ENCODE measurements at places on chromosomes 2 and 18.

GRCh38 chr18:23578067-23578701, 8.1 kb downstream of the NPC1 start:
- no peak for DNase-seq

DNA sequence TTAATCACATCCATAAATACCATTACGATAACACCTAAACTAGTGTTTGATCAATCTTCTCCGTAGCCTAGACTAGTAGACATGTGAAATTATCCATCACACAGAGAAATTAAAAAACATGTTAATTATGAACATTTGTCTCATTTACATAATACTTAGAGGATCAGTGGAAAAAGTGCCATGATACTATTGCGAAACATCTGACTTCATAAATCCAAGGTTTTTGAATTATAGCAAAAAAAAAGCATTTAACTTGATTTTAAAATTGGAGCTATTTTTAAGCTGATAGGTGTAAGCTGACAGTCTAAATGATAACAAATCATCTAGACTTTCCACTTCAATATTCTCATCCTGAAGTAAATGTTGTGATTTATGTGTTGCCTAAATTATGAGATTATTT, 51.6 kb downstream of the CBLN2 start:
- no peak for DNase-seq

GRCh38 chr2:7020468-7020867, 103.3 kb downstream of the RNF144A start:
- DNase-seq: no peak

GRCh38 chr2:63701406-63701805, 112.6 kb downstream of the MDH1 start:
- no peak for DNase-seq

DNA sequence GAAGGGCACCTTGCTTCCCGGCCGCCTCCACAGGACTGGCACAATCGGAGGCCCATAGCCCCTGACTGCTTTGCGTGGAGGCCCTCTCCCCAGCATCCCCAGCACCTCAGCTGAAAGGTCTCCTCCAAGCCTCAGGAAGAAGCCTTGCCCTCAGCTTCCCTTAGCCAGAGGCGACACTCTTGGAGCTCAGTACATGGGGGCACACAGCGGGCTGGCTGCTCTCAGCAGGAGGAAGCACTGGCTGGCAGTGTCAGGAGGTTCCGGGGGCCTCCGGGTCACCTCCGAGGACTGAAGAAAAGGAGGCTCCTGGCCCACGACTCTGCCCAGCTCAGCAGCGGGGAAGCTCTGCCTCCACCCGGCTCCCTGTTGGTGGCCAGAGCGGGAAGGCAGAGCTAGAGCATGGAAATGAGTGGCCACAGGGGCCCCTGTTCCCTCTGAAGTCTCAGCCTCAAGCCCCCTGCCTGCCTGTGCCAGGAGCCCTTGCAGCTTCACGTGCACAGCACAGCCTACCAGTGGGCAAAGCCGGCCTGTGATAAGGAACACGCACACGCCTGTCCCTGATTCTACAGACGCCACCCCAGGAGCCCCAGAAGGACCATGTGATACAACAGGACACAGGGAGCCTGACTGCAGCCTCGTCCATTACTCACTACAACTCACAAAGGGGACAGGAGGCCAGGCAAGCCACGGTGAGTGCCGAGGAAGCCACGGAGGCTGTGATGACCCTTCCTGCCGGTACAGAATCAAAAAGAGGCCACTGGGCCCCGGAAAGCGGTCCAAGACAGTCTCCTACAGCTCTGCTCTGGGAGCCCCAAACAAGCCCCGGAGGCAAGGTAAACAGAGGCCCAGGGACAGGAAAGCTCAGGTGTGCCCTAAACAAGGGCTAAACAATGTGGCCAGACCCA, 15.5 kb downstream of the HDAC4 start:
- no peak for DNase-seq

DNA sequence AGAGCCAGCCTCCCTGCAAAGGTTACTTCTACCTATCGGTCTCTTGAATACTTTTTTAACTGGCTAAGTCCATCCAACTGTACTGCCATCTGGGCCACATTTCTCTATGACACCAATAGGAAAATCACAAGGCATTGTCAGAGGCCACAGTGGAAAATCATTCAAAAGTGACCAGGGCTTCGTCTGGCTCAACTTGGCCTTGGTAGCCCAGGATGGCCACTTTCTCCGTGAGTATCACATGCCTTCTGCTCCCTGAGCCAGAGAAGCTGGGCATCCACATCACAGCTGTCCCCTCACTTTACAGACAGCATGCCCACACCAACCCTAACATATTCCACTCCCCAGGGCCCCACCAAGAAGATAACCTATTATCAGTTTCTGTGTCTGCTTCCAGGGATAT, 5.8 kb downstream of the CIB4 start:
- DNase-seq: no peak

GRCh38 chr2:170509452-170510193, 205.5 kb upstream of the SP5 start:
- DNase-seq: no peak

DNA sequence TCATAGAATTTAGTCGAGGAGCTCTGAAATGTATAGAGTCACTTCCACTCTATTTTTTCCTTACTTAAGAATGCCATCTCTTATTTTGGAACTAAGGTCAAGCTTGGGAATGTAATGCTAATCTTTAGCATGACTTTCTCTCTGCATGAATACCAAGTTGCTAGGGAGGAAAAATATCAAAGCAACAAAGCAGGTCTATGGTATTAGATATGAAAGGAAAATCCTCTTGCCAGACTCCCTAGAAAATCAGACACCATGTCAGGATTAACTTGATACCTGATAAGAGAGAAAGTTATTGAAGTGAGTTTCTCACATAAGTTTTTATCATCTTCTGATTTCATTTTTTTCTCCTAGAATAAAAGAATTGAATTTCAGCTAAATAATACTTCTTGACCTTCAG, 341.7 kb upstream of the ZNF804A start:
- DNase-seq: no peak

DNA sequence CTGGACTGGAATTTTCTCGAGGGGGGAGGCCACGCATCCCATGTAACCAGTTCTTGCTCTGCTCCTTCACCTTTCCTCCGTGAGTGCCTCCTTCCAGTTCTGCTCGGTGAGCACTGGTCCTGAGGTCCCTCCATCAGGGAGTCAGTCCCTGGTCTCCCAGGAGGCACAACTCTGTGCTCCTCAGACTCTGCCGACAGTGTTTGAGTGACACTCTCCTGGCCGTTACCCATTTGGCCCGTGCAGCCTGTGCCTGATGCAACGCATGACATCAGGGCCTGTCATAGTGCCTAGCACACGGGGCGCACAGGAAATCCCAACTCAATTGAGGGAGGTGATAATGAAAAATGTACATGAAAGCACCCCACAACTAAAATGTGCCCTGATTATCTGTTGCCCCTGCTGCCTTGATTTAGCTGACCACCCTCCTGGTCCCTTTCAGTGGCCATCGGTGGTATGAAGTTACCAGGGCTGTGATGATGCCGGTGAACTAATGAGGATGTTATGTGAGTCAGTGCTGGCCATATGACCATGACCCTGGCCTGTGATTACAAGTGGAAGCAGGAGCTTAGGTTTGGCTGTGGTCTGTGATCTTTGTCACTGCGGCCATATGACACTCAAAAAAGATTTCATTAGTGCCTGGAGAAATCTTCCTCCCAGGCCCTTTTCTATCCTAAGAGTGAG, 144.6 kb downstream of the TDRD15 start:
- peak; percentile 37 for DNase-seq

GRCh38 chr2:11482473-11483035, 16.6 kb upstream of the E2F6 start:
- no peak for DNase-seq

- DNase-seq: no peak
Observed at GRCh38 chr2:238943338-238944067, 95.6 kb downstream of the TWIST2 start.

DNA sequence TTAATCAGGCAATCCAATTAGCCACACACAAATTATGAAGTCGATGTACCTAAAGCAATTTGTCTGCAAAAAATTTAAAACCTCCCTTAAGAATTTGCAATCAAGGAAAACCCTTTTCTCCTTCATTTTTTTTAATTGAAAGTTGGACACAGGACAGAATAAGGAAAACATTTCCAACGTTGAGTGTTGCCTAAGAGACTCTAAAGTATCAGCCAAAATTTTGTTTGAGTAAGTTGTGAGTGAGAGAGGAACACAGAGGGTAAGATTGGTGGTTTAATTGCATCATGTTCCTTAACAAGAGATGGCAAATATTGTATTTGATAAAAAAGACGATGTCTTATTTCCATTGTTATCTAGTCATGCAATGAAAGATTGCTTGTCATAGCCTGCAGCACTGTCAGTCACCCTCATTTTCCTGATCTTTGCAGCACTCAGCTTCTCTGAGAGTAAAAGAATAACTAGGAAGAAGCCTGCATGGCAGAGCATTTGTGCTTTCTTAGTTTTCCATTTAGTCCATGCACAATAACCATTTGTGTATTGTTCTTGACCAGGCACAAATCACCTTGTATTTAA, 115.5 kb downstream of the ICOS start:
- no peak for DNase-seq

DNA sequence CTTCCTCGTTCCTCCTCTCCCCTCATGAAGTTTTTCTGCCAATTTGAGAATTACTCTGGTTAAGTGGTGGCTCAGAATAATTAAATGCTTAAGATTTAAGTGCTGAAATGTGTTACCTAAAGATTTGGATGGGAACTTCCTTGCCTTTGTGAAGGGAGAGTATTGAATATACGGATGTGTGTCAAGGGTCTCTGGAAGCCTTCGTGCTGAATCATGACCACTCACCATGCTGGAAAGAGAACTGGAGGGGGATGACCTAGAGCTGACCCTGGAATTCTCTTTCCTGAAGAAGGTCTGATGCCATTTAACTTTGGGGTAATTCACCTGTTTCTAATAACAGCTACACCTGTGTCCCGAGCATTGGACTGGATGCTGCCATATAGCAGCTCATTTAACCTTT, 2.2 kb downstream of the MOCOS start:
- DNase-seq: no peak

DNA sequence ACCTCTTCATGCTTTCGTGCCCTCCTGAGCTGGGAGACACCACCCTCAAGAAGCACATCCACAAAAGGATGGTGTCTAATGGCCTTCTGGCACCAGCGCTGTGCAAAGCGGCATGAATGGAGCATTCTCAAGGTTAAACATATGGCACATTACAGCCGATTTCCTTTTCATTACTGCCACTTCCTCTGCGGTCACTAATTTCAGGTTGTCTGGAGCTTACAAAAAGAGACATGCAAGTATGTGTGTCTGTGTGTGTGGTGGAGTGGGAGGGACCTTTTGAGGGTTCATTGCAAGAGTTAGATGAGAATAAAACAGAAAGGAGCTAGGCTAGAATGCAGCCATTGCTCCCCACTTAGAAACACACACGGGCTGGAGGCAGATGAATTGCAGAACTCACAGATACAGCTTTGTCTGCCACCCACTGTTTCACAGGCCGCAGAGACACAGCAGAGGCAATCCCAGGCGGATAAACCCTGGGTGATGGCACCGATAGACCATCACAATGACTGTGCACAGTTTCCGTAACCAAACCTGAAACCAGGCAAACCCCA, 76.0 kb downstream of the TGIF1 start:
- DNase-seq: peak; percentile 38

GRCh38 chr2:112150447-112150846, 12.3 kb downstream of the FBLN7 start:
- no peak for DNase-seq

- no peak for DNase-seq
Observed at GRCh38 chr18:56273541-56274219, 364.7 kb downstream of the TXNL1 start.

GRCh38 chr2:65366595-65367125, 65.7 kb downstream of the SPRED2 start:
- no peak for DNase-seq

DNA sequence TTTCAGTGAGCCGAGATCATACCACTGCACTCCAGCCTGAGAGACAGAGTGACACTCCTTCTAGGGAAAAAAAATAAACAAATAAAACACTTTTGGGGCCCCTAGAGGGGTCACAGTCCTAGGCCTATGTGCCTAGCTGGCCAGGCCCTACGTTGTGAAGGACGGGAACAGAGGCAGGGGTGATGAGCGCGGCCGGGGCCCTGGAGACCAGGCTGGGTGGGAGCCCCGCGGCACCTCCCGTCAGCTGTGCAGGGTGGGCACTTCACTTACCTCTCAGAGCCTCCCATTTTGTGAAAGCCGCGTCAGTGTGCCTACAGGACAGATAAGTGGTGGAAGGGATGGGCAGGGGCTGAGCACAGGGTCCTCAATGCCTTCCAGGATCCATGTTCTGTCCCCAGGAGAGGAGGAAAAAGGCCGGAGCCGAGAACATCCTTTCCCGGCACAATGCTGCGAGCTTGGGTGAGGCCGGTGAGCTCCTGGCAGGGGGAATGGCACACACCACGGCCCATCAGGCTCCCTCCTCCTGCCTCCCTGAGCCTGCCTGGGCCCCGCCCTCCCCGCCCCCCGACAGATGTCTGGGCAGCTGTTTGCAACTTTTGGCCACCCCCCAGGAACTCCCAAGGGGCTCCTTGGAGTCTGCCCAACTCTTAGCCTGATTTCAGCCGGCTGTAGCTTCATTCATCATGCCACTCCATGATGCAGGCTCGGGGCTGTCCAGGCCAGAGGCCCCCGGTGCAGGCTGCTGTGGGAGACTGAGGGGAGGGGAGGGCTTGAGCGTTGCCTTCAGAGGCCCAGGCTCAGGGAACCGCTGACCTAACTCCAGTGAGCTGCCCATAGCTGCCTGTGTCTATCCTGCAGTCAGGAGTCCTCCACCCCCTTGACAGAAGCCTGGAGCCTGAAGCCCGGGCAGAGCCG, 196.5 kb downstream of the TFCP2L1 start:
- no peak for DNase-seq

GRCh38 chr2:179049546-179050311, at the start of gene CCDC141:
Gene CCDC141, minus strand, starts transcription at chr2:179050137. Its CDS starts 196 bp downstream, at chr2:179049941.
- no peak for DNase-seq

DNA sequence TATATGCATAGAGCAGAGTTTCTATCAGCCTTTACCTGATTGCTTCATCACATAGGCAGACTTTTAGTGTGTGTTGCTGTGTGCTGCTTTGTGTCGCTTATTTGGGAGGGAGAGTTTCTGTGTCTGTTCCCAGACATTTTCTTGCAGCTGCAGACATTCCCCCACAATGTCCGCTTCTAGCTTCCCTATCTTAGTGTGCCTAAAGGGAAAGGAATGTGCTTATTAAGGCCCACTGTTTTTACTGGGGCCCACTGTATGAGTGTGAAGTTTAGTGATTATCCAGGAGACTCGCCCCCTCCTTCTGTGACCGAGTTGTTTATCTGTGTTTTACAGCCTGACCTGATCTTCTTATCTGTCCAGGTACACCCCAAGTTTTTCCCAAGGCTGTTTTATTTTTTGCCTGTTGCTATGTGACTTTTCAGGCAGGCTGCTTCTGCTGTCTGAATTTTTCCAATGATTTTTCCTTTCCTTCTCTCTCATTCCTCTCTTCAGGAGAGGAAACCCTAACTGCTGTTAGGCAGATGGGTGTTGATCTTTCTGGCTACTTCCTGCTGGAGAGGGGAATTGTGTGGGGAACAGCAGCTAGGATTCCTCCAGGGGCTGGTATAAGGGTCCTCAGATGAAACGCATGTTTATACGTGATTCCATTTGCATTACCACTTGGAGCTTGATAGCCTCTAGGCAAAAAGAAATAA, 47.6 kb downstream of the STK17B start:
- DNase-seq: no peak
